ENCODE measurements at places on chromosomes 2 and 18.

- DNase-seq, result no peak
Observed at GRCh38 chr18:68494802-68495581, 219.9 kb downstream of the TMX3 start.

DNA sequence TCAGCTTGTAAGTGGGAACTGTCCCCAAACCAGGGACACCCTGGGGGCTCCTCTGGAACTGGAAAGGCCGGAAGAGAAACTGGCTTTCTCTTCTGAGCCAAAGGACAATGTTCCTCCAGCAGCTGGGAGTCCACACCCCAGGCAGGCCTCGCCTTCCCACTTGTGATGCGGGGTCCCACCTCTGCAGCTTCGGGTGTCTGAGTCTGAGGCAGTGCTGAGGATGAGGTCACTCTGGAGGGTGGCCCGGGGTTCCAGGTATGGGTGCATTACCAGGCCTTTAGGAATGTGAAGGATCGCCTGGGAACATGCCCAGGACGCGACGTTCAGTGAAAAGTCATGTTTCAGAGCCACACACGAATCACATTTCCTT lies 18.2 kb upstream of the BOK start:
- DNase-seq, result no peak

DNA sequence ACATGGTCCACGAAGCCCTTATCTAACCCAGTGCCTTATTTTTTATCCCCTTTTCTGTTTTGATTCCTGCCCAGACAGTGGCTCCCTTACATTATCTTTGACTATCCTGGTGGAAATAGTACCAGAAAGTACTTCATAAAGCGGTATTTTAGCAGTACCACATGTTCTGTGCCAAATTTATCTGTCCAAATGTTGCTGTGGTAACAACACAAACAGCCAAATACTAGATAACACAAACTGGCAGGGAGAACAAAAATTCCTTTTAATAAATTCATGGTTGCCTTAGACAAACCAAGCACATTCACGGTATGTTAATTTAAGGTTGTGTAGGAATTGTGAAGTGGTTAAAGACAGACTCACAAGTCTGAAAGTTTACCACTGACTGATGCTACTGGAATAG lies 187.9 kb upstream of the LHCGR start:
- no peak for DNase-seq

DNA sequence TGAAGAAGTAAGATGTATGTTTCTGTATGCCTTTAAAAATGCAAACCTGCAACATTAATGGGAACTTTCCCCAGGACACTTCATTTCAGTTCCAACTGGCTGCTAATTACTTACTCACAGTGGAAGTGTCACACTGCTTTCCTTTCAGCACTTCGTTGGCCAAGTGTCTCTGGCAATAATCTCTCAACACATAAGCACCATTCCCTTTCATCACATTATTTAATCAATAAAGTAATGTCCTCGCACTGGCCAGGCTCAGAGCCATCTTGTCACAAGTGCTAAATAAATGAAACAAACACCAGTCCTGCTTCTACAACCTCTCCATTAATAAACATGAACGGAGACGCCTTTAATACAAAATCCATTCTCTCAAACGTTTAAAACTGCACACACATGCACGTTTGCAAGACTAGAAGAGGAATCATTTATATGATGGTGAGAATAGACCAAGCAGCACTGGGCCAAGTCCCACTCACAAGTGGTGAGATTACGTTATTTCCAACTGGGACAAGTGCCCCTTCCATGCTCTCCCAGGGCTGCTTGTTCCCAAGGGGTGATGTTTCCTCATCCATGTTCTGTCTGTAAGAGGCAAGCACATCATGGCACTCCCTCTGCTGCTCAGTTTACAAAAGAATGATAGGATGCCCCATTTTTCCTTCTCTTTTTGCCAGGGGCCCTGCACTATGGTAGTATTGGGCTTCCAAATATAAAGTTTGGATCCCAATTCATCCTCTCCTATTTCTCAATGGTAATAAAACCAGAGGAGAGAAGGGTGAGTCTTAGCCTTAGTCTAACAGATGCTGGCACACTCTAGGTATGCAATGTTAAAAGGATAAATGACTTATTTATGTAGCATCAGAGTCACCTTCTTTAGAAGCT lies 56.8 kb upstream of the ETAA1 start:
- DNase-seq, result no peak

DNA sequence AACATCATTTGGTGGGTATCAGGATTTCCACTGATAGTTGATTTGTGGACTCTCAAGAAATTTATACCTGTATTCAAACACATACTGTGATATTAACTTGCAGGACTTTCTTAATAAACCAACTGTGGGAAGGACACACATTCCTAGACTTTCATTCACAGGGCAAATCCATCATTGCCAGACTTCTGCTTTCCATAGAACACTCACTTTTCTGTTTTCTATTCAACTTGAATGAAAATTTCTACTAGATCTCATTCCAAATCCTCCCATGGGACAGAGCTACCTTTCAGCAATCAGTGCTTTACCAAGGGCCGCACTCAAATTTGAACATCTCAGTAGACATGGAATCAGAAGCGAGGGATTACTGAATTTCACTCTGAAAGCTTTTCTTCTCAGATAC lies 612.5 kb downstream of the IRS1 start:
- no peak for DNase-seq

DNA sequence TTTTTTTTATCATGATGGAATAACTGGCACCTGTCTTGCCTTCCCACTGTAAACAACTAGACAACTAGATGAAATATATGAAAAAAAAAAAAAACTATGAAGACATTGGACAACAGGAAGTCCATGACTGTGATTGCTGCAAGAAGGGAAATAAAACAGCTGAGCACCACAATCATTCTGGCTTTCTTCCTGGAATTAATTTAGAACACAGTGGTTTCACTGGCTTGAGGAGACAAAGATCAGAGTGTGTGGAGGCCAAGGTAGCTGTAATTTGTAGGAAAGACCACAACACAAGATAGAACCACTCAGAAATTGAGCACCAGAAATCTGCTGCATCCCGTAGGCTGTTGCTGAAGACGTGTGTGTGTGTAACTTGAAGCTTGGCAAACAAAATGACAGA lies 121.1 kb upstream of the PID1 start:
- DNase-seq, result no peak

DNA sequence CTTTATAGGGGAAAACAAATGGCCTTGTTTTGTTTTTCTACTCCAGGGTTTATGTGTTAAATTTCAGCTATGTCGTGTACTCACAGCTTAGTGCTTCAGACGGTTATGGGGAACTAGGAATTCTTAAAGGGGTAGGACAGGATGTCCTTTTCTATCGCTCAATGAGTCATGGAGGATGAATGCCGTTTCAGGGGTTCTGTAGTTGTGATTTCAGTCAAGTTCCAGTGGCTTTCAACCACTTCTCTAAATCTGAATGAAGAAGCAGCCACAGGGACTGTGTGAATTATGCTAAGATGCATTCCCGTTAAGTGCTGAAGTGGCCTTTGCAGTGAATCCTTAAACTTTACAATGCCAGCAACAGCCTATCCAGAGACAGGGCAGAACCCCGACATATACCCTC lies 1231.7 kb upstream of the ZEB2 start:
- DNase-seq, result peak; percentile 18

GRCh38 chr18:39497821-39498220 lies 1932.2 kb upstream of the CELF4 start:
- no peak for DNase-seq

- no peak for DNase-seq
Observed at GRCh38 chr18:48442761-48443160, 33.6 kb upstream of the ZBTB7C start.

- no peak for DNase-seq
Observed at GRCh38 chr18:67778016-67778415, 261.5 kb upstream of the DSEL start.
